ENCODE measurements at places on chromosomes 7 and 10. TPM values are rescaled to one million over a fixed set of nuclear protein-coding genes. Genes with fewer than 3 reads are reported as not detected.
A peak's percentile ranks its signal among the peaks of the same experiment; 100 is the strongest.

DNA sequence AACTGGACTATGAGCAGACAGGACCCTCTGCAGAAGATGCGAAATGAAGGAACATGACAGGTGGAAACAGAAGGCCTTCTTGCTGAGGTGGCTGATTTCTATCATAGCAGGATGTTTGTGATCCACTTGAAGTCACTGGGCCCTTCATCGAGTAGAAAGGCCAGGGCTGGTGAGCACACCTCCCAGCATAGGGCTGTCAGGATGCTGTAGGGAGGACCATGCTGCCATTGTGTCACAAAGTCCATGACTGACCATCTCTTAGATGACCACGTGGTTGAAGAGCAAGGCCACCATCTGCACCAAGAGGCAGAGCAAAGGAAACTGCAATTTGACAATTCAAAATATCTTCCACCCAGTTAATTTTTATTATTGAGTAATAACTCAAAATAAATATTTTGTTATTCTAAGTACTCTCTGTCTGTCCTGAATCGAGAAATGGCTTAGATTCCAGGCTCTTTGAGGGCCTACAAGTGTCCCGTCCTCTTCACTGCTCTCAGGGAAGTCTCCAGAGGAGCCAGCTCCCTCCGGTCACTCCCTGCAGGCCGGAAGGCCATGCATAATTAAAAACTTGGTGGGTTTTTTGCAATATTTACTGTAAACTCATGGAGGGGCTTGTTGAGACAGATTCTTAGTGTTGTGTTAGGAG lies 249.3 kb upstream of the ZMIZ1 start:
- H3K36me3 ChIP-seq: no peaks in the 10 kb centered on the region
- no peak overlapping the region for H3K4me3 ChIP-seq
- H3K27ac ChIP-seq: no peak overlapping the region

DNA sequence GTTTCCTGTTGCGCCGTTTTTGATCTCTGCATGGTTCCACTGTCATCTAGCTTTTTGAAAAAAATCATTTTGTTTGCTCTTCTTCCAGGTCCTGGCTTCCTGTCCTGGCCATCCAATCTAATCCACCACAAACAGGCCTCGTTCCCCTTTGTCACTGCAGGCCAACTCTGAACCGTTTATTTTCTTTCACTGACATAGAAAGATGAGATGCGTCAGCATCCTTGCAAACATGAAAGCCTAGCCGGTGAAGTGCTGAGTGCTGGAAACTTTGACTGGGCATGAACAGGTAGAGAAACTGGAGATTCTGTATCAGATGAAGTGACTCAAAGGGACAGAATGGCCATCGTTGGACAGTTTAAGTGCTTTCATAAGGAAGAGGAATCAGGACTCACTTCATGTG lies 1247.8 kb downstream of the TYW1 start:
- H3K4me3 ChIP-seq: no peak overlapping the region
- H3K4me1 ChIP-seq: no peaks in the 10 kb centered on the region
- no peaks in the 10 kb centered on the region for H3K36me3 ChIP-seq
- no peak for DNase-seq

- no peaks in the 10 kb centered on the region for H3K36me3 ChIP-seq
- no peak overlapping the region for H3K27ac ChIP-seq
- no peaks in the 10 kb centered on the region for H3K4me1 ChIP-seq
Observed at GRCh38 chr7:96069401-96069800, 252.5 kb downstream of the SLC25A13 start.

Gene CFAP43
- total RNA-seq: not detected

- peaks cover 28% of the 10 kb centered on the region for H3K36me3 ChIP-seq
Observed at GRCh38 chr7:130139193-130139960, 65.8 kb downstream of the TMEM209 start.

Gene IFIT2
- 16.0 TPM for total RNA-seq

- H3K36me3 ChIP-seq: no peaks in the 10 kb centered on the region
- H3K27me3 ChIP-seq: no peaks in the 10 kb centered on the region
- peak overlapping the region; percentile 43 for H3K27ac ChIP-seq
- H3K4me1 ChIP-seq: peaks cover 16% of the 10 kb centered on the region
Observed at GRCh38 chr10:98404571-98405359, 10.2 kb downstream of the PYROXD2 start.

GRCh38 chr7:8511855-8512254 lies 78.4 kb downstream of the NXPH1 start:
- no peaks in the 10 kb centered on the region for H3K36me3 ChIP-seq
- no peak overlapping the region for H3K27ac ChIP-seq
- no peaks in the 10 kb centered on the region for H3K27me3 ChIP-seq

Gene OR2A42
- total RNA-seq: not detected

Data from activated CD8-positive, alpha-beta memory T cell treated with anti-CD3 and anti-CD28 coated beads, Interleukin-2, amount 10 ng/mL, durations not matched to agents 7 days and 5 days (primary cell).